ENCODE measurements at places on chromosomes 13 and 19. TPM values are rescaled to one million over a fixed set of nuclear protein-coding genes. Genes with fewer than 3 reads are reported as not detected.

DNA sequence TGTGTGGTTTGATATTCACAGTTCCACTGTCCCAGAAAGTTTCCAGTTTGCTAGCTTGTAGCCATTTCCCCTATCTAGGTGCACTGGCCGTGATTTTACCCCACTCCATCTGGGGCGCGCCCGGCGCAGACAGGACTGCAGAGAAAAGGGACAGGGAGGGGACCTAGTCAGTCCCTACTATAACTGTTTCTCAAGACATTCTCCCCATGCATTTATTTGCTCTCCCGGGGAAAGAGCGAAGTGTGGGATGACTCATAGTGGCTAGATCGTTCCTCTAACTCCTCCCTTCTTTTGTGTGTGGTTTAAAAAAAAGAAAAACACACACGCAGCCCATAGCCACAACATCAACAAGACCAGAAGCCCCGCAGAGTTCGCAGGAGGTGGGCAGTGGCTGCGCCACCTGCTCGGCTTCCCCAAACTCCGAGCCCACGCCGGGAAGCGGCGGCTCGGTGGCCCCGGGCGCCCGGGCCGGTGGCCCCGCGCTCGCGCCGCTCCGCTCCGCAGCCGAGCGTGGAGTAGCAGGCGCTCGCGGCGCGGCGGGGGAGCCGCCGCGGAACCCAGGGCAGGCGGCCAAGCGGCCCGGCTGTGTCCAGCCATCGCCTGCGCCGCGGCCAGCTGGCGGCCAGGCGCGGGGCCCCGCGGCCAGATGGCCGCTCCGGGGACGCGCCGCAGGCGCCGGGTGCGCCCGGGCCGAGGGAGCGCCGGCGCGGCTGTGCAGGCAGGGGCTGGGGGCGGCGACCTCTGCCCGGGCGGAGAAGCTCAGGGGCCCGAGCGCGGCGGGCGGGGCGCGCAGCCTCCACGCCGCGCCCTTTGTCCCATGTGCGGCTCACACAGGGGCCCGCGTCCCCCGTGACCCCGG is 653 bp downstream of the TMTC4 start:
- DNase-seq = peak; percentile 53

SLITRK5 gene
- 3.9 TPM for polyA plus RNA-seq

PLPP2 gene
- polyA plus RNA-seq = 0.41 TPM

DNA sequence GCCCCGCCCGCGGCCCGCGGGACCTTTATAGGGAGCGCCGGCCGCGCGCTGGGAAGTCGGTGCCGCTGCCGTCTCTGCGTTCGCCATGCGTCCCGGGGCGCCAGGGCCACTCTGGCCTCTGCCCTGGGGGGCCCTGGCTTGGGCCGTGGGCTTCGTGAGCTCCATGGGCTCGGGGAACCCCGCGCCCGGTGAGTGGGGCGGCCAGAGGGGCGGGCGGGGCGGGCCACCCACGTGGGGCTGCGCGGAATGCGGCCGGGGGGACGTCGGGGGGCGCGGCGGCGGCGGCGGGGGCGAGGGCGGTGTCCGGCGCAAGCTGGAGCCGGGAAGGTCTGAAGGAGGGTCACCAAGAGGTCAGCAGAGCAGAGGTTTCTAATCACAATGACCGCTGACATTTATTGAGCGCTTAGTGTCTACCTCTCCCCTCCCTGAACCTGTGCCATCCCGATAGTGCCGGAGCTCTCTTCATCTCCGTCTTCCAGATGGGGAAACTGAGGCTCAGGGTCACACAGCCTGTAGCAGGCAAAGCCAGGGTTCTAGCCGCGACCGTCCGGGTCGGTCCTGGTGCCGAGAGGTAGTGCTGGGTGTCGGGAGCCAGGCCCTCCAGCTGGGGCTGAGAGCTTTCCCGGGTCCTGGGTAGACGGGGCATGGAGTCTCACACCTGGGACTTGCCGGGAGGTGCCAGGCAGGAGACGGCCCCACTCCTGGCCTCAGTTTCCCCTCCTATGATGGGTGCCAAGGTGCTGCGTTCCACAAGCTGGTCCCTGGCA is at the start of gene FSTL3:
TSS of gene FSTL3 (plus strand) at position 54 of the 767 bp plus-strand sequence. CDS start at position 86, 32 bp downstream.
- DNase-seq = no peak

All from muscle of arm (tissue), 14 donors.